Aorta (tissue), 5 donors: ENCODE measurements at places on chromosomes 2 and 18. TPM values are rescaled to one million over a fixed set of nuclear protein-coding genes. Genes with fewer than 3 reads are reported as not detected.

GRCh38 chr2:223566396-223566795 is 35.8 kb downstream of the SCG2 start:
- DNase-seq, result no peak

ALPP gene
- total RNA-seq, result not detected

DNA sequence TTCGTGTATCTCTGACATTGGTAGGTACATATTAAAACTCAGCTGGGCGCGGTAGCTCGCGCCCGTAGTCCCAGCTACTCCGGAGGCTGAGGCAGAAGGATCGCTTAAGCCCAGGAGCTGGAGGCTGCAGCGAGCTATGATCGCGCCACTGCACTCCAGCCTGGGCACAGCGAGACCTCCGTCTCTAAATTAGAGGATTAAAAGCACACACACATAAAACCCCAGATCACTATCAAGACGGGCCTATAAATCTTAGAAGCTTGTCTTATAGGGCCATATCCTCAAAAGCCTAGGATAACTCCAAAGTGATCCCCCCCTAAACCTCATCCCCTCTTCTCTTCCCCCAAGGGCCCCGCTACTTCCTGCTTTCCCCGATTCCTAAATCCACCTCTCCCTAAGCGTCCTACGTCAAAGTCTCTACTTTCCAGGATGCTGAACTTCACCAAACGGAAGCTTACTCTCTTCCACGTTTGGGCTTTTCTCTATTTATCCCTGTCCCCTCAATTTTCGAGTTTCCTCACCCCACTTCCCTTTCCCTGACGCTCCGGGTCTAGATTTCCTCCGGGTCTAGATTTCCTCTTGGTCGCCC is 707 bp downstream of the KRCC1 start:
- no peak for DNase-seq

- DNase-seq, result no peak
Observed at GRCh38 chr18:63199743-63200241, 119.8 kb downstream of the BCL2 start.
